ENCODE measurements at places on chromosomes 3 and 15.

DNA sequence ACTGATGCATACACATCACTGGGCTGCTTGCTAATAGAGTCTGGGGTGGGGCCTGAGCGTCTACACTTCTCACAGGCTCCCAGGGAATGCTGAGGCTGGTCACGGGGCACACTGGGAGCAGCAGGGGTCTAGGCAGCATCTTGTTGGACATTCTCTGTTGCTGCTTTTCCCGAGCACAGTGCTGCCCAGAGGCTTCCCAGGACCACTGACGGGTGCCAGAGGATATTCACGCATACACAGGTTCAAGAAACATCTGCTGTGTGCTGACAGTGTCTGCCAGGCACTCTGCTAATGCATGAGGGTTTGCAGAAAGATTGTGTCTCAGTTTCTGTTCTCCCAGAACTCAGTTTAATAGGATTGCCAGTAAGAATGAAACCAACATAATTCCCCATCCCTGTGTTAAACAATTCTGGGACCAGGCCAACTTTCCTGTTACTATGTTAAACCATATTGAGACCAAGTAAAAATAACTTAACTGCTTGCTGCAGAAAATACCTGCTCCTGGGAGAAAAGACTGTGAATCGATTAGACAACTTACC, 23.9 kb upstream of the BCL2L10 start:
- DNase-seq: no peak

DNA sequence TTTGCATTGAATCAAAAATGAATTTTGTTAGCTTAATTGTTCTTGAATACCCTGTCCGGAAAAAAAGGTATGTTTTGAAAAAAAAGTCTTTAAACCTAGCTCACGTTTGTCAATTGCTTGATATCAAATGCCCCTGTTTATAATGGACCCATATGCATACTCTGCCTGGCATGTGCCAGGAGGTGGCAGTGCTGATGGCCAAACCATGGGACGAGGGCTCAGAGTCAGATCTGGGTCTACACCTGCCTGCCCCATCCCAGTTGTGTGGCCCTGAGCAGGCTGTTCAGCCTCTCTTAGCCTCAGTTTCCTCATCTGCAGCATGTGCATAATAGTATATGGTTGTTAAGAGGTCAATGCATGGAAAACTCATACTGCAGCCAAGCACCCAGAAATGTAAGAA, 38.8 kb downstream of the PRKCD start:
- no peak for DNase-seq

GRCh38 chr3:107240183-107241091, 136.8 kb upstream of the CCDC54 start:
- peak; percentile 41 for DNase-seq

- DNase-seq: no peak
Observed at GRCh38 chr3:70040386-70040785, 40.9 kb downstream of the SAMMSON start.

- DNase-seq: peak; percentile 38
Observed at GRCh38 chr3:147620906-147621305, 211.7 kb downstream of the ZIC1 start.
